ENCODE measurements at places on chromosomes 3 and 15. TPM values are rescaled to one million over a fixed set of nuclear protein-coding genes. Genes with fewer than 3 reads are reported as not detected.

DNA sequence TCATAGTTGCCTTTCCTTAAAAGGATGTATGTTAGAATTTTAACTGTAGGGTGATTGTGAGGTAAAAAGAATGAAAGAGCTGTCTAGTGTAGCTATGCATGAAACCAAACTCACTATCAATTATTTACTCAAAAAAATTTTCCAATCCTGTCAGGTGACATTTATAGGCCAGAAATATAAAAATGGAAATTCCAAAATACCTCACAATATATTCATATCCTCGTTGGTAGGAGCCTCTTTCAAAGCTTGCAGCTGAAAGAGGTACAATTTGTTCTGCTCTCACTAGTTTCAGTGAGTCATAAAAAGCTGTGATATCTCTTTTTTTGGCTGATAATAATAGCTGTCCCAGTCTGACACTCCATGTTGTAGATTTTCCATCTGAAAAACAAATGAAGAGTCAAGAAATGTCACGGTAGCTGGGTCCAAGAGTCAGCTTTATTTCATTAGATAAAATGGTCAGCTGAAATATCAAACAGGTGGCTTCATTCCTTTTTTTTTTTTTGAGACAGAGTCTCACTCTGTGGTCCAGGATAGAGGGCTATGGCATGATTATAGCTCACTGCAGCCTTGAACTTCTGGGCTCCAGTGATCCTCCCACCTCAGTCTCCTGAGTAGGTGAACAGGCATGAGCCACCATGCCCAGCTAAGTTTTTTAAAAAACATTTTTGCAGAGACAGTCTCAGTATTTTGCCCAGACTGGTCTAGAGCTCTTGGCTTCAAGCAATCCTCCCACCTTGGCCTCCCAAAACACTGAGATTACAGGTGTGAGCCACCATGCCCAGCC lies 50.8 kb upstream of the XRN1 start:
- H3K4me1 ChIP-seq: no peaks in the 10 kb centered on the region
- DNase-seq: no peak
- no peak overlapping the region for H3K4me3 ChIP-seq
- no peak overlapping the region for H3K27ac ChIP-seq
- no peaks in the 10 kb centered on the region for H3K27me3 ChIP-seq
- peaks cover 2% of the 10 kb centered on the region for H3K36me3 ChIP-seq

- H3K4me3 ChIP-seq: no peak overlapping the region
- H3K27me3 ChIP-seq: no peaks in the 10 kb centered on the region
- H3K4me1 ChIP-seq: no peaks in the 10 kb centered on the region
- H3K36me3 ChIP-seq: no peaks in the 10 kb centered on the region
- H3K27ac ChIP-seq: no peak overlapping the region
- no peak for DNase-seq
Observed at GRCh38 chr3:160874736-160875135, 118.7 kb downstream of the PPM1L start.

The ACKR4 gene
- 1.0 TPM for total RNA-seq

- H3K27me3 ChIP-seq: no peaks in the 10 kb centered on the region
- H3K27ac ChIP-seq: no peak overlapping the region
- no peak for DNase-seq
Observed at GRCh38 chr3:185712337-185712736, 112.5 kb downstream of the IGF2BP2 start.

DNA sequence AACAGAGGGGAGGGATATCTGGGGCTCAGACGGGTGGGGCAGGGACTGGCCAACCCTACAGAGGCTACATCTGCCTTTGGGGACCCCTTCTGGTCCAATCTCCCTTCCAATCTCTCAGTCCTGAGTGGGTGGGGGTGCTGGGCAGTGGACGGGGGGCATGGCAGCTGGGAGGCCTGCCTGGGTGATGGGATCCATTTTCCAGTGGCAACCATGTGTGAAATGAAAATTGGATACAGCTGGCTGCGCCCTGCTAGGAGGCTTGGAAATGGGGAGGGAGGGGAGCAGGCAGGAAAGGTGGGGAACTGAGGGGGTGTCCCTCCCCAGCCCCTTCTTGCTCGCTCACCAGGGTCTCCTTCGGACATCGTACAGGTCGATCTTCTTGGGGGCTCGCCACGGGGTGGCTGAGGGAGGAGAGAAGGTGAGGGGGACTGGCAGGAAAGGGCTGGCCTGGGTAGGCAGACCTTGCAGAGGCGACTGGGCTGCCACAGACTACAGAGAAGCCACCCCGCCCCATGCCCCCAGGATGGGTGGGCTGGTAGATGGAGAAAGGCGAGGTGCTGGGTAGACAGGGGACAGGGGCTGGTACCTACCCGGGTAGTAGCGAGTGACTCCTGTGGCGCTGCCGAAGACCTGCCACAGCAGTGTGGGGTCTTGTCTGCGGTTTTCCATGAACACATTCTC lies 21.2 kb upstream of the TMEM115 start:
- no peaks in the 10 kb centered on the region for H3K36me3 ChIP-seq
- H3K27ac ChIP-seq: peak overlapping the region; percentile 34
- H3K27me3 ChIP-seq: no peaks in the 10 kb centered on the region
- peak; percentile 56 for DNase-seq

GRCh38 chr15:77695548-77695947 lies 62.8 kb upstream of the LINGO1 start:
- no peak overlapping the region for H3K27ac ChIP-seq
- no peaks in the 10 kb centered on the region for H3K27me3 ChIP-seq
- no peaks in the 10 kb centered on the region for H3K36me3 ChIP-seq
- no peak for DNase-seq
- no peaks in the 10 kb centered on the region for H3K4me1 ChIP-seq

GRCh38 chr3:81497572-81498251 lies 263.7 kb downstream of the GBE1 start:
- no peaks in the 10 kb centered on the region for H3K36me3 ChIP-seq
- H3K4me3 ChIP-seq: no peak overlapping the region
- no peak overlapping the region for H3K27ac ChIP-seq
- H3K27me3 ChIP-seq: no peaks in the 10 kb centered on the region

DNA sequence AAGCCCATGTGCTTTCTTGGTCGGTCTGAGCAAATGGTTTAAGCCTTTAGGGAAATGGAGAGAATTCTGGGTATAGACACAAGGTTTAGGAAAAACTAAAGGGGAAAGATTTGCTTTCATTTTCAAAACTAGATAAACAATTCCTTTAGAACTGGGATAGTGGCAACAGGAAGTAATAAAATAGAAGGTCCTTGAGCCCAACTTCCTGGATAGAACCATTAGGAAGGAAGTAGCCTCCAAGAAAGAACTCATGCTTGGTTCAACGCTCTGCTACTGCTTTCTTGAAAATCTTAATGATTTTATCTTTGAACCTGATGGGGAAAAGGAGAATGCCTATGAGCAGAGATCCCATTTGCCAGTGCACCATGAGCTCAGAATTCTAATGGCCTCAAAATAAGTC lies 147.0 kb upstream of the THRB start:
- H3K36me3 ChIP-seq: no peaks in the 10 kb centered on the region
- H3K4me3 ChIP-seq: no peak overlapping the region
- no peak for DNase-seq
- H3K4me1 ChIP-seq: peaks cover 2% of the 10 kb centered on the region

DNA sequence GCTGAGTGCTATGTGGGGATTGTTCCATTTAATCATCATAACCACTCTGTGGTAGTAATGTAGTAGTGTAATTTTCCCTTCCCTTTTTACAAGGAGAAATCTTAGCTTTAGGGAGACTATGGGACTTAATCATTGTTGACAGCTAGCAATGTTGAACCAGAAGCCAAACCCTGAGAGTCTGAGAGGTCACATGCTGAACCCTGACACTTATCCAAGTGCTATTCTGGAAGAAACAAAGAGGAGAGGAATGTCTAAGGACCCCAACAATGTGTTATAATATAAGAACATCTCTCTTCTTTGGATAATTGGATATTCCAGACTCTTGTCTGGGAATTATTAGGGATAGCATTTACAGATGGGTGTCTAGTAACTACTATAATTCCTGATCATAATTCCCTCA lies 58.4 kb downstream of the GAP43 start:
- no peak overlapping the region for H3K27ac ChIP-seq
- no peaks in the 10 kb centered on the region for H3K27me3 ChIP-seq
- no peaks in the 10 kb centered on the region for H3K36me3 ChIP-seq
- no peak for DNase-seq
- H3K4me1 ChIP-seq: no peaks in the 10 kb centered on the region

- no peaks in the 10 kb centered on the region for H3K4me1 ChIP-seq
- H3K27me3 ChIP-seq: no peaks in the 10 kb centered on the region
- no peak overlapping the region for H3K27ac ChIP-seq
- H3K4me3 ChIP-seq: no peak overlapping the region
- H3K36me3 ChIP-seq: no peaks in the 10 kb centered on the region
Observed at GRCh38 chr3:111080413-111080812, 8.8 kb downstream of the NECTIN3 start.

DNA sequence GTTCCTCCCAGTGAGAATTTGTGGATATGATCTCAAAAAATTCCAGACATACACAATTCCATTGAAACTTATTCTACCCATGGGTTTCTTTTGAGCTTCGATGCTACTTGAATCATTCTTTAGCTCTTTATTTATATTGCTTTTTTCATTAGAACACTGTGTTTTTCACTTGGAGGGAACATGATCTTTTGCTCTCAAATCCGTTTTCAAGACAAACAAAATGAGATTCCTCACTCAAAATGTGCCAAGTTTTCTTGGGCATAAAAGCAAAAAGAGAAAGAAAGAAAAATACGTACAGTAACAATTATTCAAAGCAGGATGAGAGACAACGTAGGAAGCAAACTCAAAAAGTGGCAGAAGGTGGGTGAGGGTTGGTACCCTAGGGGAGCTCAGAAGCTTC lies 118.8 kb upstream of the PDZRN3 start:
- no peaks in the 10 kb centered on the region for H3K4me1 ChIP-seq
- H3K36me3 ChIP-seq: no peaks in the 10 kb centered on the region
- no peak overlapping the region for H3K27ac ChIP-seq
- H3K4me3 ChIP-seq: no peak overlapping the region
- no peak for DNase-seq
- H3K27me3 ChIP-seq: no peaks in the 10 kb centered on the region

GRCh38 chr3:65979731-65980130 lies 59.0 kb downstream of the MAGI1 start:
- no peak for DNase-seq
- H3K4me1 ChIP-seq: no peaks in the 10 kb centered on the region

The FILIP1L gene
- total RNA-seq: 25.5 TPM

The CHL1 gene
- total RNA-seq: 109 TPM

The MPI gene
- 33.7 TPM for total RNA-seq

Measured in kidney (tissue), 22 donors.